ENCODE measurements at places on chromosomes 3 and 15. TPM values are rescaled to one million over a fixed set of nuclear protein-coding genes. Genes with fewer than 3 reads are reported as not detected.

- no peak for DNase-seq
- H3K36me3 ChIP-seq, result peaks cover 82% of the 10 kb centered on the region
- H3K27ac ChIP-seq, result no peak overlapping the region
- H3K4me1 ChIP-seq, result no peaks in the 10 kb centered on the region
Observed at GRCh38 chr15:72751751-72752455, 31.7 kb downstream of the ADPGK start.

DNA sequence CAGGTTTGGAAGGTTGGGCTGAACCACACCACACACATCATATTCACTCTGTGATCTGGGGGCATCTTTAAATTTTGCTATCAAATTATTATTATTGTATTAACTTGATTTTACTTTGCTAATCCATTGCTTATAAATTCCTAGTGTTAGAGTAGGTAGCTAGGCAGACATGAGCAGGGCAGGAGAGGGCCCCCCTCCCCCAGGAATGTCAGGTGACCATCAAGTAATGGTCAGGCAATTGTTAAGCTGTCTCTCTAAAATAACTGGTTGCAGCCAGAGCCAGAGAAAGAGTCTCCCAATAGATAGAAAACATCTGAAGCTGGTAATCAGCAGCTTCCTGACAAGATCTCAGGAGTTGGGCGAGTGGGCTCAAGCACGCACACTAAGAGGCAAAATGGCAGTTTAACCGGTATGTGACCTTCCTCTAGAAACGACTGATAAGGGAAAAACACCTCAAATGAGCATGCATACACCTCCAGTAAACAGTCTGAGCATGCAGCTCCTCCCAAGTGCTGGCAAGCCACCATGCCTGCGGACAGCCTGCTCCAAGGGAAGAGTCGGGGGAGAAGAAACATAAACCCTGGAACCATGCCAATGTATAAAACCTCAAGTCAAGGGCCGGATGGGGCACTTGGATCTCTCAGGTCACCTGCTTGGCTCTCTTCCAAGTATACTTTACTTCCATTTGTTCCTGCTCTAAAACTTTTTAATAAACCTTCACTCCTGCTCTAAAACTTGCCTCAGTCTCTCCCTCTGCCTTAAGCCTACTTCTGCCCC lies 3.1 kb upstream of the CXCR6 start:
- H3K4me3 ChIP-seq, result no peak overlapping the region
- H3K27me3 ChIP-seq, result no peaks in the 10 kb centered on the region
- peaks cover 53% of the 10 kb centered on the region for H3K36me3 ChIP-seq

DNA sequence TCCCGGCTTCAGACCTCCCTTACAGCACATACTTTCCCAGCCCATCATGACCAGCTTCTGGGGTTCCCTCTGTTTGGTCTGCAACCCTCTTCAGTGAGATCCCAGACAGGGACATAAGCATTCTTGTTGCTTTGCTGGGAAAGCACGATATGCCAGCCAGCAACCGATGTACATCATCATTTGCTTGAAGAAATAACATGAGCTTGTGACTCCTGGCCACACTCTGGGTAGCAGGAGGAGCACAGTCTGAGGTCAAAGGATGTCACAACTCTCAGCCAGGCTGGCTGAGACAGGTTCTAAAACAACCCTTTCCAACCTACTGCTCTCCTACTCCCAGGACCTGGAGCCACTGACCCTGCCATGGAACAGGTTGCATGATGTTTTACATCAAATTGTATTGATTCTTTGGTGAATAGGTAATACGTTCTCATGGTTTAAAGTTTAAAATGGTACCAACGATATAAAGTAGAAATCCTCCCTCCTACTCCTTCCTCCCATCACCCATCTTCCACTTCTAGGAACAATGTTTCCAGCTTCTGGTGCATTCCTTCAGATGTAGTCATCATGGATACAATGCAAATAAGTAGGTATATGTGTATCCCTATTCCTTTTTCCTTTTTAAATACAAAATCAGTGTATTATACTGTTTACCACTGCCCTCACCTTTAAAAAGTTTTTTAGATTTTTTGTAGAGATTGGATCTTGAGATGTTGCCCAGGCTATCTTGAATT lies 190.3 kb downstream of the OPA1 start:
- no peaks in the 10 kb centered on the region for H3K27me3 ChIP-seq
- H3K4me1 ChIP-seq, result peaks cover 19% of the 10 kb centered on the region
- DNase-seq, result no peak
- H3K4me3 ChIP-seq, result no peak overlapping the region
- no peaks in the 10 kb centered on the region for H3K36me3 ChIP-seq
- no peak overlapping the region for H3K27ac ChIP-seq

DNA sequence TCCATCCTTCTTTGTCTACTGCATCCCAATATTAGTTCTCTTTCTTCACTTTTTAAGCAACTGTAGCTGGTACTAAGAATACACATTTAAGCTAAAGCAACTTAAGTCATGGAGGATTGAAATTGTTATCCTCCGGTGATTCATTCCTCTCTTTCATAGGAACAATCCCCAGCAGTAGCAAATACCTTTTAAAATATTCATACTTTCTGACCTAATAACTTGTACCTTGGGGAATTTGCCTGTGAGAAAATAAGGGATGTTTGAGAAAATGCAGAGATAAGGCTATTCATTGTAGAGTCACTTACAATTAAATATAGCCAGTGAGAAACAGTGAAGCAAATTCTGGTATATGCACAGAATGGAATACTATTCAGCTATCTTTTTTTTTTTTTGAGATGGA lies 66.0 kb downstream of the VPS13C start:
- H3K36me3 ChIP-seq, result no peaks in the 10 kb centered on the region
- H3K4me3 ChIP-seq, result no peak overlapping the region

- DNase-seq, result no peak
- no peaks in the 10 kb centered on the region for H3K4me1 ChIP-seq
- H3K36me3 ChIP-seq, result no peaks in the 10 kb centered on the region
- H3K4me3 ChIP-seq, result no peak overlapping the region
Observed at GRCh38 chr3:62622553-62623174, 249.3 kb upstream of the FEZF2 start.

SPTBN5 gene
- total RNA-seq, result 4.0 TPM

Measured in esophagus squamous epithelium (tissue), 5 donors.